ENCODE measurements at places on chromosomes 2 and 18. TPM values are rescaled to one million over a fixed set of nuclear protein-coding genes. Genes with fewer than 3 reads are reported as not detected.

ACTG2 gene
- total RNA-seq: not detected

CMPK2 gene
- 26.6 TPM for total RNA-seq

ASB3 gene
- 39.8 TPM for total RNA-seq

DES gene
- total RNA-seq: not detected

ABCB11 gene
- total RNA-seq: not detected

DAW1 gene
- not detected for total RNA-seq

ACMSD gene
- not detected for total RNA-seq

PSME4 gene
- total RNA-seq: 40.2 TPM

CELF4 gene
- total RNA-seq: not detected

HOXD3 gene
- not detected for total RNA-seq

DNA sequence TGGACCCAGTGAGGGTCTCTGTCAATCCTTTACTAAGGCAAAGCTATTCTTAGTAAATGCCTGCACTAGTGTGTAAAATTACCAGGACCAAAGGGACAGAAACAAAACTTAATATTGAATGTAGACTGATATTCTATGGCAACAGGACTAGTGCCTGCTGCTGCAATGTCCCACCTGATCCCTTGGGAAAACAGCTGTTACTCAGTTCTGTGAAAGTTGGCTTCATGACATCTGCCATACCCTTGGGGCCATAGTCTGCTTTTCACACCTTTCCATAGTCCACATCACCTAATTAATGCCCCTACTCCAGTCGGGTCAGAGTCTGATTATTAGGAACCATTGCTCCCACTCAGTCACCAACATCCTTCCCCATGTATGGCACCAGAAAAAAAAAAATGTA, 14.5 kb downstream of the DNAJC27 start:
- no peak for DNase-seq

DNA sequence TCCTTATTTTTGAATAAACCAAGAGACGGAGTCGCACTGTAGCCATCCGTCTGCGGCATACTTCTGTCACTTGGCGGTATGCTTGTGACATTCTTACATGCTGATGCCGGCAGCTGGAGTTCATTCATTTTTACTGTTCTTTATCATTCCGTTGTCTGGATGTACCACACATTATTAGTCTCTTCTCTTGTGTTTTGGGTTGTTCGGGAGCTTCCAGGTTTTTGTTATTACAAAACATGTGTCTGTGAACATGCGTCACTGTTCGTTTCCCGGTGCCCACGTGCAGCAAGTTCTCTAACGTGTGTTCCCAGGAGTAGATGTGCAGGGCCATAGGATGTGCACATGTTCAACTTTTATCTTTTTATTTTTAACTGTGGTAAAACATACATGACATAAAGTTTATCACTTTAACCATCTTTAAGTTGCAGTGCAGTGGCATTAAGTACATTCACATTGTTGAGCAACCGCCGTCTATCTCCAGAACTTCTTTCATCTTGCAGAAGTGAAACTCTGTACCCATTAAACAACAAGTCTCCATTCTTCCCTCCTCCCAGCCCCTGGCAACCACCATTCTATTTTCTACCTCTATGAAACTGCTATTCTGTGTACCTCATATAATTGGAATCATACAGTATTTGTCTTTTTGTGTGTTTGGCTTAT, 40.1 kb downstream of the MTCL1 start:
- DNase-seq: no peak

- no peak for DNase-seq
Measured at GRCh38 chr2:3099145-3099859, 278.3 kb downstream of the EIPR1 start.

GRCh38 chr2:128752691-128753263, 434.1 kb upstream of the HS6ST1 start:
- peak; percentile 85 for DNase-seq

DNA sequence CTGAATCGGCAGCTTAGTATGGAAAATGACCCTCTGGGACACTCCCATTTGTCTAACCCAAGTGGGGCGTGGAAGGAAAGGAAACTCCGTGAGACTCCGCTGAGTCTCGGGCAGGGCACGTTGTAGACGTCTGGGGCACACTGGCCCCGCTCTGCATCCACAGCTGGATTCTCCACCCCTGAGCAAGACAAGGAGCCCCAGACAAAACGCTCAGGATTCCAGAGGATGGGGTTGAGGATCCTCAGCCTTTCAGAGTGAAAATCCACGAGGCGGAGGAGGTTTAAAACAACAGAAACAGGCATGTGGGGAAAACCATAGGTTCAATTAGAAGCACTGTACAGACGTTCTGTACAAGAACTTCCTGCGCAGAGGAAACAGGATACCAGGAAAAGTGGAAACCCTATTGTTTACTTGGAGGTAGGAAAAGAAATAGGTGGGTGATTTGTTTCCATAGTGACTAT, 124.9 kb upstream of the ZNF236 start:
- DNase-seq: no peak

GRCh38 chr2:150110548-150110947, 376.9 kb downstream of the RND3 start:
- no peak for DNase-seq

DNA sequence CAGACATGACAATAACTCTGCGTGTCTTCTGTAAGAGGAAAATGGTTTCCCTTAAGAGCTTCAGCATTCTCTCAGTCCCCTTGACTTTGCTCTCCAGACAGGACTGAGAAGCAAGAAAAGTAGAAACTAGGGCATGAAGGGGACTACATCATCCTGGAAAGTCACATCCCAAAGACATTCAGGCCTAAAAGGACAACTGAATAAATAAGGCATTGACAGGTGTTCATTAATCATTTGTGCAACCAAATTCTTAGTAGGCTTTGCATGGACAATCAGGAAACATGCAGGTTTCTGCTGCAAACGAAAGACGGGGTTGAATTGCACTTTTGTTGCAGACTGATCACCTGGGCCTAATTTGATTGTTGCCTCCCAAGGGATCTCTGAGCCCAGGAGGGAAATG, 1.2 kb upstream of the SGPP2 start:
- no peak for DNase-seq

DNA sequence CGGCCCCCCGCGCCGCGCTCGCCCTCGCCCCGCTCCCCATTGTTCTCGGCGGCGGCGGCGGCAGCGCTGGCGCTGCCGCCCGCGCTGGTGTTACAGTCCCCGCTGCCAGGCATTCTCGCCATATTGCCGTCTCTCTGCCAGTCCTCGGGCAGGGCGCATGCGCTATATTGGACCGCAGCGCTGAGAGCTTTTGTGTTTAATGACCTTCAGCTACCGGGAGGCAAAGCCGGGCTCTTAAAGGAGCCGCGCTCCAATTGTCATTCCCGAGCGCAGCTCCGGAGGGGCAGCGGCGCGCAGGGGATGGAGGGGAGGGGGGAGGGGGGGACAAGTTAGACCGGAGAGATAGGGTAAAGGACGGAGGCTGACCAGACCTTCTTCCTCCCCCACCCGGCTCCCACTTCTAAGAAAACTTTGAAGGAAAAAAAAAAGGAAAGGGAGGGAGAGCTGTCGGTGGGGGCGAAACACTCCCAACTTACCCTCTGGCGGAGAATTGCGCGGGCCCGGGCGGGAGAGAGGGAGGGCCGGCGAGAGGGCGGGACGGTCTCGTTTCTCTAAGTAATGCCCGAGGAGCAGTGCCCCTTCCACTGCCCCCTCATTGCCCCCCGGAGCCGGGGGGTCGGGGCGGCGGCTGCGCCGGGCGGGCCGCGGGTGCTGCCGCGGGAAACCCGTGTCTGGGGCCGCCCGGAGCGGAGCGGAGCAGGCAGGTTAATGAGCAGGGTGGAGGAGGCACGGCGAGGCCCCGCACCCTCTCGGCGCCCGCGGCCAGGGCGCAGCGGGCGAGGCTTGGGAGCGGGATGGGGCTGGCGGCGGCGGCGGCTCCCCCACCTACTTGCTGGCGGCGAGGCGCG, at the start of gene KCTD1:
Gene KCTD1, minus strand, starts transcription at position 139 of the 848 bp plus-strand sequence. Its CDS starts 17 bp downstream, at position 122.
- DNase-seq: peak; percentile 92

GRCh38 chr2:113027691-113028090, 22.4 kb downstream of the IL36A start:
- no peak for DNase-seq

DNA sequence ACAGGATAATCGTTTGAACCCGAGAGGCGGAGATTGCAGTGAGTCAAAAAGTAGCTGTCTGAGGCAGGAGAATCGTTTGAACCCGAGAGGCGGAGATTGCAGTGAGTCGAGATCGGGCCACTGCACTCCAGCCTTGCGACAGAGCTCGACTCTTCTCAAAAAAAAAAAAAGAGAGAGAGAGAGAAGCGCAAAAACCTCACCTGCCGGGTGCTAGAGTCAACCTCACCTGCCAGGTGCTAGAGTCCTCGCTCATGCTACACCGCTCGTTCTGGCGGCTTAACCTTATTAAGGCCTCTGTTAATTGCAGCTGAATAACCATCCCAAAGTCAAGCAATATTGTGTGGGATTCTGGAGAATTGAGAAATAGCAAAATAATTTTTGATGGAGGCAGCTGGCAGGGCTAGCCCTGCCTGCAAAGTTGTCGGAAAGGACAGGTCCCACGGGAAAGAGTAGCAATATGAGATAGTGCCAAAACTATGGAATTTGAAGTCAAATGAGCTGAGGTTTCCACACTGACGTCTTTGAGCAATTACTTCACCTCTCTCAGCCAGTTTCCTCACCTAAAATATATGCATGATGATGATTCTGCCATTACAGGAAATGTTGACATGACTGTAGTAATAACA, 644 bp upstream of the DYM start:
- DNase-seq: no peak

- no peak for DNase-seq
Measured at GRCh38 chr2:71720283-71720560, 266.9 kb downstream of the DYSF start.

- no peak for DNase-seq
Measured at GRCh38 chr2:45932278-45932975, 281.0 kb downstream of the PRKCE start.

DNA sequence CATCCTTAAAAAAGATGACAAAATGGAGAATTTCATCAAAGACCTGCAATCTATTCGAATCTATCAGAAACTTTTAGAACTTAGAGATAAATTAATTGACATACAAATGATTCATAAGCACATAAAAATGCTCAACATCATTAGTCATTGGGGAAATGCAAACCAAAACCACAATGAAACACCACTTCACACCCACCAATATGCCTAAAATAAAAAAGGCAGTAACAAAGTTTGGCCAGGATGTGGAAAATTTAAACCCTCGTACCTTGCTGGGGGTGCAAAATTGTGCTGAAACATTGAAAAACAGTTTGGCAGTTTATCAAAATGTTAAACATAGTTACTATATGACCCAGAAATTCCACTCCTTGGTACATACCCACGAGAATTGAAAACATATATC, 11.5 kb upstream of the EIF2AK3 start:
- DNase-seq: no peak
